H7 (cell line): ENCODE measurements at places on chromosomes 3 and 15. TPM values are rescaled to one million over a fixed set of nuclear protein-coding genes. Genes with fewer than 3 reads are reported as not detected.

DNA sequence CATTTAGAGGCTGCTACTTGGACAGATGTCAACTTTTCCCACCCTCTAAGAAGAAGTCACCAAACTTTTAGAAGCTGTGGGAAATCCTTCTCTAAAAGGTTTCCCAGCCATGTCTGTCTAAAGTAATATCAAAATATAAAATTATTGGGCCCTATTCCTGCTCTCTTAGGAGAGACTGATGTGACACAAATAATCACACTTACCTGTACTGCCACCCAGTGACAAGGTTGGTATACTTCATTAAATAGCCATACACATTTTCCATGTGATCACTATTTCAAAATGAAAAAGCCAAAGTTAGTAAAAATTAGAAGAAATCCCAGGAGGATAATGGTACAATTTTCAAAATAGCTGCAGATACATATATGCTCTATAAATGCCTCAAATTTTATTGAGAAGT is 12.6 kb downstream of the OSBPL11 start:
- no peak for DNase-seq

DNA sequence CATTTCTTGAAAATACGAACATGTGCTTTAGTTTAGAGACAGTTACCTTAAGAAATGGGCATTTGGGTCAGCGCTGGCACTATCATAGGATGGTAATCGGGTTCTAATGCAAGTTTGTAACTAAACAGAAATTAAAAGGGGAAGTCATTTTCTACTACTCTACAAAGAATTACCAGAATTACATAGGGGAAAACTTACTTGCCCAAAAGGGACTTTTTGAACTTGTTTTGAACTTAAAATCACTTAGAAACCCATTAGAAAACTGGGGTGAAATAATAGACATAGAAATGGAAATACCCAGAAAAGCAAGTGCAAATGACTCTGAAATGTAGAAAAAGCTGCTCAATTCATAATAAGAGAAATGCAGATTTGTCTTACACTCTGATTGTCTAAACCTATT is 44.9 kb downstream of the SPATA16 start:
- DNase-seq, result no peak

DNA sequence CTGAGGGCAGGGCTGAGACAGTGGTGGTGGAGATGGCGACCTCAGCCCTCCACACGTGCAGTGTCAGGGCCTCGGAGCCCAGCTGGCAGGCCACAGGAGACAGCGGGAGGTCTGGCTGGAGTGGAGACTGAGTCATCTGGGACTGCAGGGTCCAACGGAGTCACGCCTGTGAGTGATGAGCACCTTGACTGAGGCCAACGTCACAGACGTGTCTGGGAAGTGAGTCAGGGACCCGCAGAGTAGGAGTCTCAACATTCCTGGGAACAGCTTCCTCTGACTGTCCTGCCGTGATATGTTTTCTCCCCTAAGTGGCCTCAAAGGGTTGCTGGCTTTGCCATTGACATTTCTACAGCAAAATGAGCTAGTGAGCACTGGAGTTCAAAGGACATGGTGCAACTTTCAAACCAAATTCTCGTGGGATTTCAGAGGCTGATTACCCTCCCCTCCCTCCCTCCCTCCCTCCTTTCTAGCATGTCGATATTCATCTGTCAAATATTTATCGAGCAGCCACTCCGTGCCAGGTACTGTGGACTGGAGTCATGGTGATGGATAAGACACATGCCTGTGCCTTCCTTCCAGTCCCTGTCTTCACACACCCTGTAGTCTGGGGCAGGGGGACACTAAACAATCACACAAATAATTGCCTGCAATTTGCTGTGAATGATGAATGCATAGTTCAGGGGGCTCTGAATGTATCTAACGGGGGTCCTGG is 53.3 kb upstream of the AMOTL2 start:
- DNase-seq, result no peak

DNA sequence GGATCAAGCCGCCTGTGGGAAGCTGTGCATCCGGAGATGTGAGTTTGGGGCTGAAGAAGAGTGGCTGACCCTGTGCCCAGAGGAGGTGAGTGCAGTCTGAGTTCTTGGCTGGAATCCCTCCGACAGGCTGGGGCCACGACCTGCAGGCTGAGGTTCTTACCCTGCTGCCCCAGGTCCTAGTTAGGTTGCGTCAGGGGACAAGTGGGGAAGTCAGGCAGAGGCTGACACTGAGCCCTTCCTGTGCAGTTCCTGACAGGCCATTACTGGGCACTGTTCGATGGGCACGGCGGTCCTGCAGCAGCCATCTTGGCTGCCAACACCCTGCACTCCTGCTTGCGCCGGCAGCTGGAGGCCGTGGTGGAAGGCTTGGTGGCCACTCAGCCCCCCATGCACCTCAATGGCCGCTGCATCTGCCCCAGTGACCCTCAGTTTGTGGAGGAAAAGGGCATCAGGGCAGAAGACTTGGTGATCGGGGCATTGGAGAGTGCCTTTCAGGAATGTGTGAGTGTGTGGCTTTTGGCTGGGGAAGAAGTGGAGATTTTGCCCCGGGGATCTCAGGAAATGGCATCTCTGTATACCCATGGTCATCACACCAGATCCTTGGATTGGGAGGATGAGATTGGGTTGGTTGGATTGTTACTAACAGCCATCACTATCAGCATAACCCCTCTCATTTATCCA is 1.3 kb downstream of the PPM1M start:
- peak; percentile 50 for DNase-seq

DNA sequence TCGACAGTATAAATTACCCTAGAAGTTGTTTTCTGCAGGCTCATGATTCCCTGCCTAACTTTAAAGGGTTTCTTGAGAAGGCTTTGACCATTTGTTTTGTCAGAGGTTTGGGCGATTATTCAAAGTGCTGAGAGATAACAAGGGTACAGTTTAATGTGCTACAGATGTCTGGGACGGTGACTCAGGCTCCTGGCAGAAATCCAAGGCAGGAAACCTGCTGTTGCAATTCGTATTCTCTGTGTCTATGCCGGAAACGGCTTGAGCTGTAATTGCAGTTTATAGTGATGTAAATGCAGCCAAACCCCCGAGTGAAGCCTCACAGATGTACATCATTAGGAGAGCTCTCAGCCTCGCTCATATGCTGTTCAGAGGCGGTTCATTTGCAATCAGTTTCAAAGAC is 65.6 kb downstream of the SYNPR start:
- peak; percentile 47 for DNase-seq

GRCh38 chr15:37740623-37741141 is 193.8 kb upstream of the TMCO5A start:
- no peak for DNase-seq

- no peak for DNase-seq
These were observed 155.5 kb downstream of the POLR2M start for GRCh38 chr15:57861815-57862586.

DNA sequence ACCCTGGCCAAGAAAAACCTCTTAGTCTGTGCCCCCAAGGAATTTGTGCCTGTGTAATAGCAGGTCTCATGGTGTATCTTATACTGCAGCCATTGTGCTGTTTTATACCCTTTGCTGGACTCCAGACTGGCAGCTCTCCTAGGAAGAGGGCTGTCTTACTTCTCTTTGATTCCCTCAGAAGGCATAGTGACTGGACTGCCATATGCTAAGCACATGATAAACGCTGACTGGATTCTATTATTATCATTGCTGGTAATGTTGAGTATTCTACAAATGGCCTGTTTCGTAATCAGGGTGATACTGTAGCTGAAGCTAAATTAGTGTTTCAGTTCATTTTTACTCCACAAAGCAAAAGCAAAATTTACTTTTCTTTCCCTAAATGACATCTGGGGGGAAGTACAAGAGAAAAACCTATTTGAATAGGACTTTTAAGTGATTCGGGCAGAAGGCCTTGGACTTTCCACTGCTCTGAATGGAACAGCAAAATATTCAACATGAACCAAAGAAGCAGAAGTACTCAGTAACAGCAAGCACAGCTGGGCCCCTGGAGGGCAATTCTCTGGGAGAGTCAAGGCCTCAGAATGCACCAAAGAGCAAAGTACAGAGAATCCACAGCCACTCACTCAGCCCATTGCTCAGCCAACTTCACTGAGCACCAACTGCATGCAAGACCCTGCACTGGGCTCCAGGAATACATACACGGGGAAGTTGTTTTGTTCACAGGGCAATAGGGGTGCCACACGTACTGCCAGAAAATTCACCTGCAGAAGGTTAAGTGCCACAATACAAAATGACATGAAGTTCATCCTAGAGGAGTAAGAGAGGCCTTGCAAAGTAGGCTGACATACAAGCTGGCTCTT is 7.9 kb upstream of the BCL2A1 start:
- no peak for DNase-seq

DNA sequence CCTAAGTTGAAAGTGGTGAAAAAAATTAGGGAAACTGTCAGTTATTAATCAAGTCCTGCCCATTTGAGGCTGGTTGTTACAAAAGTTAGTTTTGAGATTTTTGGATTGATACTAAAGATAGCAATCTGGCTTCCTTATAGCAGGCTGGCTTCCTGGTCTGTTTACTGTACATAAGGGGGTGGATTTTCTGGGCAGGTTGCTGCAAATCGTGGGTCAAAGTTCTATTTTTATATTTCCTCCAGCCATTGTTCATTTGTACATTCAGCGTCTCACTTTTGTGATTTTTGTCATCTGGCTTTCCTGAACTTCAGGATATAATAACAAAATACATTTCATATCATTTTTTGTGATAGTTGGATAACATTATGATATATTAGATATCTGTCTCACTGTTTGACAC is 49.5 kb downstream of the CLDN1 start:
- no peak for DNase-seq

GRCh38 chr3:170689296-170689829 is 103.5 kb upstream of the SLC7A14 start:
- peak; percentile 34 for DNase-seq

- DNase-seq, result peak; percentile 18
These were observed 98.0 kb downstream of the DTWD1 start for GRCh38 chr15:49718846-49719245.

DNA sequence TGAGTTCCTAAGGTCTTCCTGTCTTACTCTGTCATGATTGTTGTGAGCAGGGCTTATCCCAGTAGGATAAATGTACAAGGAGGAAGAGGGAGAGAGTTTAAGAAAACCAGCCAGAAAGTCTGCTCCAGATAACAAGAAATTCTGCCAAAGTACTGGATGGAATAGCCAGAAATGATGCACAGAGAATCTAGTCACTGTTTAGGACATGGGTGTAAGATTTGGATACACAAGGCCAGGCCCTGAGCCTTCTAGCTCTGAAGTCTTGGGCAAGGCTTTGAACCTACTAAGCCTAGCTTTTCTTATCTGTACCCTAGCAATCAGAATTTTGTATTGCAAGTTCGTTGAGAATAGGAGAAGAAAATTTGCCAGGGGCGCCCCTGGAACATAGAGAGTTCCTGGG is 180.4 kb upstream of the ROPN1 start:
- no peak for DNase-seq

DNA sequence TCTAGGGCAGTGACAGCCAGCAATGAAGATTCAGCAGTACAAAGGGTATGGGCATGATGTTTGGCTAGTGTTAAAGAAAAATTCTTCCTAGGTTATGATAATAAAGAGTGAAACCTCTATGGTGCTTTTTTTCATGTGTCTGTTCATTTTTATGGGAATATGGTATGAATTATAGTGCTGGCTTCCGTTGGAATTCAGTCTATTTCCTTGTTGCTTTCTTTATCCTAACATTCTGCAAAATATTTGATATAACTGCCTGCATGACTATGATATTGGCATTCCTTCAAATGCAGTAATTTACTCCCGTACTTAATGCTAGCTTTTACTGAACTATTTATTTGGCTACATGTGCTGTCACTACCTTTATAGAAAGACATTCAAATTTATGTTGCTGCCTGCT is 57.6 kb upstream of the ATP11B start:
- DNase-seq, result no peak

GRCh38 chr3:4492208-4493013 is 737 bp upstream of the ITPR1 start:
- peak; percentile 56 for DNase-seq

GRCh38 chr15:68667800-68668625 is 89.2 kb downstream of the CORO2B start:
- DNase-seq, result no peak

DNA sequence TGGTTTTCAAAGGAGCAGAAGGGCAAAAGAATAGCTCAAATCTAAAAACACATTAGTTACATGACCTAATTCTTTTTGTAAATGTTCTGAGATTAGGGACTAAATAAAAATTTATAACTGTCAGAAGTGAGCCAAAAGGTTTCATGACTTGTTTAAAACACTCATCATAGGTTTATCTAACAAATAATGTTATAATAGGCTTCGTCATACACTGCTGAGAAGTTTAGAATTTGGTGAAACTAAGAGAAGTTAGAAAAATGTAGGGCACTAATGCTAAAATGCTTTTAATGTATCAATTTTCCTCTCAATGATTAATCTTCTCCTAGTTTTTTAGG is 468.8 kb upstream of the CDIN1 start:
- DNase-seq, result no peak

- no peak for DNase-seq
These were observed 256.0 kb upstream of the CTDSPL start for GRCh38 chr3:37605572-37606153.

GRCh38 chr15:56207092-56207491 is 36.6 kb downstream of the RFX7 start:
- DNase-seq, result no peak

CYP8B1 gene
- total RNA-seq, result not detected in 2 replicates

CCDC54 gene
- not detected in 2 replicates for total RNA-seq

TERC gene
- 217 and 361 TPM in 2 replicates for total RNA-seq

POLQ gene
- 9.4 and 13.3 TPM in 2 replicates for total RNA-seq

FANCD2OS gene
- total RNA-seq, result not detected in 2 replicates

MOBP gene
- total RNA-seq, result 0.48 and 1.0 TPM in 2 replicates

SLC51A gene
- total RNA-seq, result 0.24 and 0.30 TPM in 2 replicates

PRTG gene
- total RNA-seq, result 2.0 and 2.9 TPM in 2 replicates
